ENCODE measurements at places on chromosomes 7 and 10.

DNA sequence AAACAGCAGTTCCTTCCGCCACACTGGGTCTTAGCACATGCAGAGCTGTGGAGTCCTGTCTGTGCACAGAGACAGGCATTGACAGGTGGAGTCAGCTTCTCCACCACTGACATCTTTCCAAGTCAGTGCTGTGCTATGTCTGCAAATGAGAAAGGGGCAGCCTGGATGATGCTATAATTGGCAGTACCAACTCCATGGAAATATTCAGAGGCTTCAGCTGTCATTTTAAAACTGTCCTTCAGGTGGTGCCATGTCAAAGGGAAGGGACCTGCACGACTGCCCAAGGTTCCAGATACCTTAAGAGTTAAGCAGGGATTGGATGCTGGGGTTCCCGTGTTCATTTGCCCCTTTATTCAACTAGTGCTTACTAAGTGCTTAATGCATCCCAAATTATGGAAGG, 258.0 kb upstream of the PRKCQ start:
- no peak overlapping the region for H3K27ac ChIP-seq
- H3K36me3 ChIP-seq: no peaks in the 10 kb centered on the region
- H3K4me1 ChIP-seq: no peaks in the 10 kb centered on the region
- peaks cover 16% of the 10 kb centered on the region for H3K27me3 ChIP-seq
- no peak for DNase-seq

- no peaks in the 10 kb centered on the region for H3K4me1 ChIP-seq
- no peak overlapping the region for H3K4me3 ChIP-seq
- DNase-seq: no peak
- no peak overlapping the region for H3K27ac ChIP-seq
Observed at GRCh38 chr7:137606061-137606674, 240.6 kb downstream of the DGKI start.

DNA sequence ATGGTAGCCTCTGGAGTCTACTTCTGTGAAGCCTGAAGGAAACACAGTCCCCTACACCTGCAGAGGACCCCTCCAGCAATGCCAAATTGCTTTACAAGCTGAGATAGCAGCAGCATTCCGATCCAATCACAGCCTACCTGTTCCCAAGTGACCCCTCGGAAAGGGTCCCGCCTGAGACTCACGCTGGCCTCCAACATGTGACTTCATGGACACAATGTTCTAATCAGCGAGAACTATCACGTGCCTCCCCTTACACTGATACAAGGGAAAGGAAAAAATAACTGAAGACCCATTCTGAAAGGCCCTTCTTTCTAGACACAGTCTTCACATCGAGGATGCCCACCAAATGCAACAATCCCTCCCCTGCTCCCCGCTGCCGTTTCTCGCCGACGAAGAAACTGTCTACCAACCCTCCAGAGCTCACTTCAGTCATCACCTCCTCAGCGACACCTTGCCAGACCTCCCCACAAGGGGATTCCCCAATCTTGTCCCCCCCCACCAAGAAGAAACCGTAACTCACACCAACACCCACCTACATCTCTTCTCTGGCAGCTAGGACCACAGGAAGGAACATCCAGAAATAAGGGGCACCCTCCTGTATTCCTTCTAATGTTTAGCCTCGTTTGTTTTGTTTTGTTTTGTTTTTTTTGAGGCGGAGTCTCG, 1.8 kb downstream of the SNX8 start:
- DNase-seq: no peak
- H3K4me1 ChIP-seq: peaks cover 12% of the 10 kb centered on the region
- H3K27me3 ChIP-seq: no peaks in the 10 kb centered on the region
- no peak overlapping the region for H3K27ac ChIP-seq
- H3K4me3 ChIP-seq: peak overlapping the region; percentile 65

GRCh38 chr10:59465088-59465487, 102.7 kb upstream of the FAM13C start:
- no peaks in the 10 kb centered on the region for H3K27me3 ChIP-seq
- DNase-seq: no peak
- no peak overlapping the region for H3K27ac ChIP-seq
- no peaks in the 10 kb centered on the region for H3K36me3 ChIP-seq
- no peak overlapping the region for H3K4me3 ChIP-seq

GRCh38 chr7:130037703-130038102, 13.5 kb downstream of the ZC3HC1 start:
- H3K27me3 ChIP-seq: no peaks in the 10 kb centered on the region
- H3K36me3 ChIP-seq: peaks cover 25% of the 10 kb centered on the region
- H3K27ac ChIP-seq: no peak overlapping the region
- no peaks in the 10 kb centered on the region for H3K4me1 ChIP-seq

- no peaks in the 10 kb centered on the region for H3K36me3 ChIP-seq
- no peaks in the 10 kb centered on the region for H3K27me3 ChIP-seq
- H3K4me1 ChIP-seq: no peaks in the 10 kb centered on the region
- DNase-seq: no peak
Observed at GRCh38 chr7:136956232-136956631, 87.8 kb downstream of the CHRM2 start.

DNA sequence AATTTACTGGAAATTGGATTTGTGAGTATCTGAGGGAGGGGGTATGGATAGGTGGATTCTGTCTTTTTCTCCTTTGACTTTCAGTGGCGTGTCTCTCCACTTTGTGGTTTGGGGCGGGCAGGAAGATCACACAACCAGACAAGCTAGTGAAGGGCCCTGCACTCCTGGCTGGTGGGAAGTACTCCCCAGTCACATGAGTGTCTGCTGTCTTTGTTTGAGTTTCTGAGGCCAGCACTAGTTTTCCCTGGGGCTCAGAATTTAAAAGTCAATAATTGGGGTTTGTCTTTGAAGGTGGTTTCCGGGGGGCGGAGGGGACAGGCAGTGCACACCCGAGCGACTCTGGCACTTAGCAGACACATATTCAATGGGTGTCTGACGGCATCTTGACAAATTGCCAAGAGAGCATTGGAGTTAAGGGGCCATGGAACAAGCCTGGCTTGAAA, 120.1 kb downstream of the WDFY4 start:
- H3K27me3 ChIP-seq: no peaks in the 10 kb centered on the region
- peaks cover 82% of the 10 kb centered on the region for H3K4me1 ChIP-seq
- DNase-seq: peak; percentile 64
- H3K4me3 ChIP-seq: peak overlapping the region; percentile 42

- no peaks in the 10 kb centered on the region for H3K4me1 ChIP-seq
- H3K36me3 ChIP-seq: no peaks in the 10 kb centered on the region
- H3K27ac ChIP-seq: no peak overlapping the region
- H3K4me3 ChIP-seq: no peak overlapping the region
- H3K27me3 ChIP-seq: no peaks in the 10 kb centered on the region
Observed at GRCh38 chr10:75662715-75663114, 231.3 kb downstream of the LRMDA start.

DNA sequence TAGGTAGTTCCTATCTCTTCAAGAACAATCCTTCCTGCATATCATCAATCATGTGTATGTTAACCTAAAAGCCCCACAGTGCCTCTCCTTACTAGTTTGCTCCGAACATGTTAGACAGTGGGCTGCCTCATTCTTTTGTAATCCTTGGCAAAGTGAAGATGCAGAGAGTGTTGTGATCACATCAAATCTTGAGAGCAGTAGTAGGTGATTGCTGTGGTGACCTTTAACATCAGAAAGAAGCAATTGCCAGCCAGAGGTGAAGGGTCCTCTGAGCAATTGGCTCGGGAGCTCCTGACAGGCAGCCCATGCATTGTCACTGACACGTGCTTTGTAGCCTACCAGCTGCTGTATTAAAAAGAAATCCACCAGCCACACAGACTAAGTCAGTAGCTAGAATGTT, 19.6 kb upstream of the GSTK1 start:
- peaks cover 80% of the 10 kb centered on the region for H3K4me1 ChIP-seq
- no peak overlapping the region for H3K4me3 ChIP-seq
- H3K36me3 ChIP-seq: peaks cover 27% of the 10 kb centered on the region
- peak overlapping the region; percentile 72 for H3K27ac ChIP-seq

DNA sequence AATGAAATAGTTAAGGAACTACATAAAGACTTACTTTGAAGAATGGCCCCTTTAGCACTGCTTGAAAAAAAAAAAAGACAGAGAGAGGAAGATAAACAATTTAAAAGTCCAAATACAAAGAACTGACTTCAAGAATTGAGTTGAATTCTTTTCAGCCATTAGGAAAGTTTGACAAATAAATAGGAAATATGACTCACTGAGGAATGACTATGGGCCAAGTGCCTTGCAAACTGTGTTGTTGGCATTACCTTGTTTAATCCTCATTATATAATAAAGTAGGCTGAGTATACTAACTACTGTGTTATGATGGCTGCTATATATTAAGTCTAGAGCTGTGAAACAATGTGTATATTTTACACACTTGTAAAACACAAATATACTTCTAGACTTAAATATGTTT, 151.1 kb downstream of the ELMO1 start:
- no peak overlapping the region for H3K27ac ChIP-seq
- no peak for DNase-seq
- H3K27me3 ChIP-seq: no peaks in the 10 kb centered on the region
- peaks cover 34% of the 10 kb centered on the region for H3K36me3 ChIP-seq
- H3K4me3 ChIP-seq: no peak overlapping the region
- no peaks in the 10 kb centered on the region for H3K4me1 ChIP-seq

DNA sequence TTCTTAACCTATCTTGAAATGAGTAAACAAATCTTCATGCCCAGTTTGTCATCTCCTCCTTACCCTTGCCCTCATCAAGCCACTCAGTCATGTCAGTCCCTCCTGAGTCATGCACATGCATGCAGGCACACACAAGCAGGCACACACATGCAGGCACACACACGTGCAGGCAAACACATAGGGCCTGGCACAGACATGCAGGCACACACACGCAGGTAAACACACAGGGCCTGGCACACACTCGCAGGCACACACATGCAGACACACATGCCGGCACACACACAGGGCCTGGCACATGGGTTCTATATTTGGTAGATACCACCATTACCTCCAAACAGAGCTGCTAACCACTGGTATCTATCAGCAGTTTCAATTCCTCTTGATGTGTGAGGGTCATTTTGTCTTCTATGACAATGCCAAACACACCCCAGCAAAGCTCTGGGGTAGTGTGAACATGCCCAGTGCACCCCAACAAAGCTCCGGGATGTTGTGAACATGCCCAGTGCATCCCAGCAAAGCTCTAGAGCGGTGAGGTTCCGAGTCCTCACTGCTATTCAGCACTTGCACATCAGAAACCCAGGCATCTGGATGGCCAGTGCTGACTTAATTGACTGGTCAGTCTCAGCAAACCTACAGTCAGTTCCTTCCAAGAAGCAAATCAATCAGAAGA, 563.8 kb downstream of the PTPRN2 start:
- no peaks in the 10 kb centered on the region for H3K27me3 ChIP-seq
- H3K36me3 ChIP-seq: no peaks in the 10 kb centered on the region
- H3K4me3 ChIP-seq: no peak overlapping the region
- no peak for DNase-seq
- no peak overlapping the region for H3K27ac ChIP-seq

GRCh38 chr7:83643012-83643411, 5.9 kb downstream of the SEMA3E start:
- no peak for DNase-seq
- no peaks in the 10 kb centered on the region for H3K4me1 ChIP-seq
- no peak overlapping the region for H3K27ac ChIP-seq
- no peaks in the 10 kb centered on the region for H3K27me3 ChIP-seq
- no peak overlapping the region for H3K4me3 ChIP-seq

DNA sequence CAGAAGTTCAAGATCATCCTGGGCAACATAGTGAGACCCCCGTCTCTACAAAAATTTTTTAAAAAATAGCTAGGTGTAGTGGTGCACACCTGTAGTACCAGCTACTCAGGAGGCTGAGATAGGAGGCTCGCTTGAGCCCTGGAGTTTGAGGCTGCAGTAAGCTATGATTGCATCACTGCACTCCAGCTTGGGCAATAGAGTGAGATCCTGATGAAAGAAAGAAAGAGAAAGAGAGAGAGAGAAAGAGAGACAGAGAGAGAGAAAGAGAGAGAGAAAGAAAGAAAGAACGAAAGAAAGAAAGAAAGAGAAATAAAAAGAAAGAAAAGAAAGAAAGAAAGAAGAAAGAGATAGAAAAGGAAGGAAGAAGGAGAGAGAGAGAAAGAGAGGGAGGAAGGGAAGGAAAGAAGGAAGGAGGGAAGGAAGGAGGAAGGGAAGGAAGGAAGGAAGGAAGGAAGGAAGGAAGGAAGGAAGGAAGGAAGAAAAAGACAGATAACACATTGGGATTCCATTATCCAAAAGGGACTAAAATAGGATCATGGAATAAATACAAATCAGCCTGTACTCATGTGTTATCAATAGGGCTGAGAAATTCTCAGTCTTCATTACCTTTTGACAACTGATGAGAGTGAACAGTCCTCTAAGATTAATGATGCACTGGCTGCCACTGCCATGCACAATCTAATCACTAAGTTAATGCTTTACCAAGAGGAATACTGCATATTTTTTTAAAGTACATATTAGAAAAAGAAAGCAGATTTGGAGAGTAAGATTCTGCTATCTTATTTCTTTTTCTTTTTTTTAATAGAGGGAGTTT, 35.4 kb upstream of the WAC start:
- DNase-seq: no peak
- H3K4me3 ChIP-seq: no peak overlapping the region
- H3K27ac ChIP-seq: peak overlapping the region; percentile 30
- H3K27me3 ChIP-seq: peaks cover 30% of the 10 kb centered on the region

GRCh38 chr7:73443548-73444255, 10.1 kb downstream of the FZD9 start:
- no peak overlapping the region for H3K4me3 ChIP-seq
- no peak for DNase-seq
- H3K4me1 ChIP-seq: peaks cover under 1% of the 10 kb centered on the region
- no peak overlapping the region for H3K27ac ChIP-seq
- no peaks in the 10 kb centered on the region for H3K27me3 ChIP-seq

DNA sequence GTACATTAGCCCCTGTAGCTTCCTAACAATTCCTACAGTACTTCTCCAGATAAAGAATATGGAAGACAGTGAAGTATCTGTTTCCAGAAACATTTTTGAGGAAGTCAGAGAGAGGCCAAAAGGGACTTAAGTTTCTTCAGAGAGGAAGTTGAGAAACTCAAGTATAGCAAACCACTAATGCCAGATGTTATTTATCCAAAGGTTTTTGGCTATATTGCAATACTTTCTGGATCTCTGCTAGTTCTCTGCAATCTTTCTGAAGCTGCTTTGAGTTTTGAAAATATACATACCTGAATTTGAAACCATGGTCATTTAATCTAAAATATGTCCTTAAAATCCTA, 64.7 kb downstream of the BICC1 start:
- no peaks in the 10 kb centered on the region for H3K4me1 ChIP-seq
- DNase-seq: no peak
- no peak overlapping the region for H3K27ac ChIP-seq
- no peak overlapping the region for H3K4me3 ChIP-seq

DNA sequence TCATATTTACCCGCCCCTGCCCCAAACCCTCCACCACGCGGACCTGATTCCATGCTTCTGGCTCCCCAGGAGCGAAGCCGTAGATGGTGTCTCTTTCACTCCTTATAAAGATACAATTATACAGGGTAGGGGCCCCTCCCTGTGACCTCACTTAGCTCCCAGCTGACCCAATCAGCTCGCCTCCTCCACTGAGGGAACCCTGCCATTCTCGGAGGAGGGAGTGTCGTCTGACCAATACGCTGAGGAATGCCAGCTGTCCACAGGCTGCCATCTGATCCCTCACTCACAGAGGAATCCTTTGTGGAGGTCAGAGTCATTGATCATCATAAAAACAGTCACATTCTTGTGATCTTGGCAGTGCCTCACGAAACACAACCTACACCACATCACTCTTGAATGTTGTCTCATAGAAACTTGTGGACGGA, 67.5 kb upstream of the INSIG1 start:
- H3K27ac ChIP-seq: no peak overlapping the region
- no peaks in the 10 kb centered on the region for H3K4me1 ChIP-seq
- peaks cover 23% of the 10 kb centered on the region for H3K27me3 ChIP-seq
- no peaks in the 10 kb centered on the region for H3K36me3 ChIP-seq
- H3K4me3 ChIP-seq: no peak overlapping the region

All from activated naive CD4-positive, alpha-beta T cell treated with anti-CD3 and anti-CD28 coated beads, Interleukin-2, amount 10 ng/mL, durations not matched to agents 7 days and 5 days (primary cell).